ENCODE measurements at places on chromosomes 7 and 10. TPM values are rescaled to one million over a fixed set of nuclear protein-coding genes. Genes with fewer than 3 reads are reported as not detected.

NXPH1 gene
- 0.25 TPM for total RNA-seq

NPC1L1 gene
- total RNA-seq: 0.49 TPM

TBC1D12 gene
- 14.7 TPM for total RNA-seq

IFIT1B gene
- total RNA-seq: not detected

SMIM30 gene
- total RNA-seq: 15.7 TPM

OR2A1 gene
- total RNA-seq: 0.25 TPM

MOGAT3 gene
- total RNA-seq: not detected

PAPSS2 gene
- 12.3 TPM for total RNA-seq

WBP1L gene
- 80.8 TPM for total RNA-seq

SHH gene
- total RNA-seq: 0.25 TPM

LDB3 gene
- total RNA-seq: 4.7 TPM

GRCh38 chr7:84924353-84924752 lies 262.5 kb downstream of the SEMA3D start:
- H3K4me1 ChIP-seq: no peaks in the 10 kb centered on the region
- no peak overlapping the region for H3K4me3 ChIP-seq
- no peak overlapping the region for H3K27ac ChIP-seq
- no peak for DNase-seq
- H3K36me3 ChIP-seq: no peaks in the 10 kb centered on the region

GRCh38 chr10:128471151-128471550 lies 344.9 kb upstream of the MKI67 start:
- no peaks in the 10 kb centered on the region for H3K36me3 ChIP-seq
- no peak for DNase-seq
- no peak overlapping the region for H3K4me3 ChIP-seq
- no peaks in the 10 kb centered on the region for H3K4me1 ChIP-seq

DNA sequence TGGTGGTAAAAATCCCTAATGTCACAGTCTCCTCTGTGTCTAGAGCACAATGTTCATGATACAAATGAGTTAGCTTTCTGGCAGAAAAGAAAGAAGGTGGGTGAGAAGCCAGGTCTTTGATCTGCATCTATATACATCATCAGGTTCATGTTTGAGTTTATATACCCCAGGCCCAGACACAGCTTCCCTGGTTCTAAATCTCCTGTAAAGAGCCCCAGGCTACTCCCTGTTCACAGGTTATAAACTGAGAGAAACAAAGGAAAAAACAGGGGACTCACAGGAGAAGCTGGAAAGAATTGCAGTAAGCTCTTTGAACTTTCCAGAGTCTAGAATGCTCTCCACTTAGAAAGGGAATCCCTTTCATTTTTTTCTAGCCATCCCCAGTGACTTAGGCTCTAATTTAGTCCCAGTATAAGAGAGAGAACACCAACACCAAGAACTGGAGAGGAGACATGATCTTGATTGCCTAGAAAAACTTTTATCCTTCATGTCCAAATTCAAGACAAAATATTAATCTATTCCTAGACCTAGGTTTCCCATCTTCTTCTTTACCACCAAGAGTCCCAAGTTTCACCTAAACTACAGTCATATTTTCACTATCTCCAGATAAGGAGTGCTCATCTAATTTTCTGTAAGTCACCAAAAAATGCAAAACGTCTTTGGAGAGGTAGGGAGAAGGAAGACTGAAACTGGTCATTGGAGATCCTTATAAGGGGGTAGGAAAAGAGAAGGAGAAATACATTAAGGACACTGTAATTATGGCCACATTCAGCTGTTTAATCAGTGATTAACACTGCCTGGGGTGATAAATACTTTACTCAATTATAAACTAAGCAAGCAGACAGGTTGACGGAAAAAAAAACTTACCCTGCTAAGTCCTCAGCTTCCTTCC lies 469 bp downstream of the MSS51 start:
- H3K27ac ChIP-seq: no peak overlapping the region
- H3K36me3 ChIP-seq: no peaks in the 10 kb centered on the region
- no peak for DNase-seq
- no peak overlapping the region for H3K4me3 ChIP-seq
- no peaks in the 10 kb centered on the region for H3K4me1 ChIP-seq

DNA sequence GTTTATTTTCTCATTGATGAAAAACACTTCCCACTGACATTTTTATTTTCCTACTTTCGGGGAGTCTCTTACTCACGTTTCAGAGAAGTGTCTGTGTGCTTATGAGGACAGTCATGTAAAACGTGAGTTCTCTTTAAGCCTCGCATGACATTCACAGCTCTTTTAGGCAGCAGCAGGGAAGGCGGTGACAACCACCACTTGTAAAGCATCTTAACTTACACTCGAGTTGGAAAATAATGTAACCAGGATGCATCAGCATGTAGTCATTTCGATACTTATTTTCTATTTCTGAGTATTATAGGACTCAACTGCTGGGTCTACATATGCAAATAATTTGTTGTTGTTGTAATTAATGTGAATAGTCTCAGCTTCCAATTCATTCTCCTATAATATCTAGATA lies 153.6 kb downstream of the SEMA3D start:
- H3K4me1 ChIP-seq: no peaks in the 10 kb centered on the region
- H3K27ac ChIP-seq: no peak overlapping the region
- H3K4me3 ChIP-seq: no peak overlapping the region
- no peak for DNase-seq
- no peaks in the 10 kb centered on the region for H3K27me3 ChIP-seq

- H3K27me3 ChIP-seq: no peaks in the 10 kb centered on the region
- DNase-seq: no peak
- H3K36me3 ChIP-seq: no peaks in the 10 kb centered on the region
- H3K27ac ChIP-seq: no peak overlapping the region
- no peak overlapping the region for H3K4me3 ChIP-seq
These were observed 22.1 kb downstream of the SVIL start for GRCh38 chr10:29612657-29613056.

GRCh38 chr10:110209454-110209925 lies 2.1 kb downstream of the MXI1 start:
- DNase-seq: no peak
- H3K27me3 ChIP-seq: no peaks in the 10 kb centered on the region
- no peaks in the 10 kb centered on the region for H3K36me3 ChIP-seq
- H3K4me1 ChIP-seq: peaks cover 20% of the 10 kb centered on the region
- peak overlapping the region; percentile 98 for H3K27ac ChIP-seq

DNA sequence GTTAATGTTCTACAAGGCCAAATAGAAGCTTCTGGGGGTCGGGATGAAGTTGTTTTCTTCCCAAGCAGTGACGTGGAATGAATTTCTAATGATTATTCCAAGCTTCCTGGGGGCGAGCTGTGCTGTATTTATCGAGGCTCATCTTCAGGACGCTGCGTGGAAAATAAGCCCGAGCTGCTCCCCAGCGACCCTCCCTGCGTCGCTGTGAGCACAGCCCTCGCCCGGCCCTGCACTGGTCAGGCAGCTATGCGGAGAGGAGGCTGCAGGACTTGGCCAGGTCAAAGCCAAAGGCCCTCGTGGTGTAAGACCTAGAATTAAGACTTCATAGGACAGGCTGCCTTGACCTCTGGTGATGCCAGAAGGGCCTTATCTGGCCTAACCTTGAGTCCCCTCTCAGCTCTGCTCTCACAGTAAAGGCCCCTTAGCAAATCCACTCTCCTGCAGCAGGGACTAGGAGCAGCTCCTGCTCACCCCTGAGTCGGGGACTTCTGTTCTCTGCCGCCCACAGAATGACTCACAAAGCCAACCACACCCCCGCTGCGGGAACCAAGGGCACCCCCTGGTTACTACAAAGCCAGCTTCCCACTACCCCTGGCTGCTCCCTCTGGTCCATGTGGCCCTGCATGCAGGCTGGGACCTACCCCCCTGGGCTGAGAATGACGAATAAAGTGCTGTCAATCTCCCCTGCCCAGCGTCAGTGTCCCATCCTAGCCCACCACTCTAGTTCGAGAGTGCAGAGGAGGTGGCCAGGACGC lies 501.6 kb downstream of the TCERG1L start:
- no peak overlapping the region for H3K27ac ChIP-seq
- no peaks in the 10 kb centered on the region for H3K27me3 ChIP-seq
- H3K4me3 ChIP-seq: no peak overlapping the region
- H3K36me3 ChIP-seq: no peaks in the 10 kb centered on the region

- H3K27me3 ChIP-seq: no peaks in the 10 kb centered on the region
- H3K4me3 ChIP-seq: no peak overlapping the region
- H3K27ac ChIP-seq: no peak overlapping the region
These were observed 115.5 kb downstream of the ZNF736 start for GRCh38 chr7:64429232-64429631.

DNA sequence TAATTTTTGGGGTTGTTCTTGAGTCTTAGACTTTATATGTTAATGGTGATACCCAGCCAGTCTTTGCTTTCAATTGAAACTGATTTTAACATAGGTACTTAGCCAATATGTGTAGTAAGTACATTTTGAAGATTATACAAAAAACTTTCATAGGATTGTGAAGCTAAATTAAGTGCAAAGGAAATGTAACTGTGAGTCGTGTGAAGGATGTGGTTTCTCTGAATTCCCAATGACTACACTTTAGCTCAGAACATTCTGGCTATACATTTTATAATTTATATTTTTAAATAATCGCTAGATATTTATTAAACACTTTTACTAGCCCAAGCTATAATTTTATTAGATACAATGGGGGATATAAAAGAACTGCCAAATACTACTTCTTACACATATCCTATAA lies 359.3 kb downstream of the PCLO start:
- H3K27ac ChIP-seq: no peak overlapping the region
- H3K4me1 ChIP-seq: no peaks in the 10 kb centered on the region
- H3K36me3 ChIP-seq: no peaks in the 10 kb centered on the region
- H3K27me3 ChIP-seq: no peaks in the 10 kb centered on the region
- H3K4me3 ChIP-seq: no peak overlapping the region

DNA sequence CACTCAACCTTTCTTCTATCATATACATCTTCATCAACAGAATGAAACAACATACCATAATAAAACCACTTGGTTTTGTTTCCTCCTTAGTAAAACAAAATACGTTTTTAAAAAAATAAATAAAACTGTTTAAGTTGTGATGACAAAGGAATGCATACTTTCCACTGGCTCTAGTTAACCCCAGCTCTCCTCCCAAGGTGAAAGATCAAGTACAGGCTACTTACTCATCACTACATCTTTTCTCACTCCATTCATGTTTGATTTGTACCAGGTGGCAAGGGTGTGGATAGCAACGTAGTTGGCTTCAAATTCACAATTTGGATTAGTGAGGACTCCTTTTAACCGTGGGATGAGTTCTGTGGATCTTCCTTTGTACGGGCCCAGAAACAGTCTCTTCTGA lies 14.7 kb downstream of the OGA start:
- H3K27ac ChIP-seq: no peak overlapping the region
- peaks cover 4% of the 10 kb centered on the region for H3K4me1 ChIP-seq
- DNase-seq: no peak
- H3K27me3 ChIP-seq: no peaks in the 10 kb centered on the region
- no peak overlapping the region for H3K4me3 ChIP-seq

DNA sequence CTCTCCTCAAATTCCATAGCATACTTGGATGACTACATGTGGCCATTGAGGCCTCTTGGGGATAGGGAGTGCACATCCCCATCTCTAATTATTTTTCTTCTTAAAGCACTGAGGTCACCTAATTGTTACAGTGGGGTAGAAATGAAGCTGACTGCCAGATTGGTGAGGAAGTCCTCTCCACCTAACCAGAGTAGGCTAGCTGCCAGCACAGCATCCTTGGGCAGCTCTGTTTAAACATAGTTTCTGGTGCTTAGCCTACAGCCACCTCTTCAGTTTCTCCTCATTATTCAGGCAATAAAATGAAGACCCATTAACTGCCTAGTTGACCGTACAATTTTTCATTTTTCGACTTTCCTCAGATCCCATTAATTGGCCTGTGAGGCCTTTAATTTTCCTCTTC lies 104.6 kb downstream of the MLLT10 start:
- no peaks in the 10 kb centered on the region for H3K27me3 ChIP-seq
- no peaks in the 10 kb centered on the region for H3K4me1 ChIP-seq
- no peak for DNase-seq

- no peak overlapping the region for H3K27ac ChIP-seq
- no peaks in the 10 kb centered on the region for H3K27me3 ChIP-seq
- no peaks in the 10 kb centered on the region for H3K36me3 ChIP-seq
- DNase-seq: no peak
- peaks cover 21% of the 10 kb centered on the region for H3K4me1 ChIP-seq
- H3K4me3 ChIP-seq: no peak overlapping the region
These were observed 114.0 kb downstream of the RAB18 start for GRCh38 chr10:27618036-27618615.

- no peak for DNase-seq
- no peak overlapping the region for H3K4me3 ChIP-seq
- H3K4me1 ChIP-seq: peaks cover 22% of the 10 kb centered on the region
- H3K27ac ChIP-seq: no peak overlapping the region
- H3K36me3 ChIP-seq: no peaks in the 10 kb centered on the region
These were observed 37.4 kb downstream of the SMNDC1 start for GRCh38 chr10:110267276-110267675.
